HCT116 (cell line): ENCODE measurements at places on chromosomes 12 and 14. TPM values are rescaled to one million over a fixed set of nuclear protein-coding genes. Genes with fewer than 3 reads are reported as not detected.

- no peak overlapping the region for H3K27ac ChIP-seq
- no peak overlapping the region for H3K4me3 ChIP-seq
- H3K27me3 ChIP-seq, result no peaks in the 10 kb centered on the region
- H3K4me1 ChIP-seq, result no peaks in the 10 kb centered on the region
- DNase-seq, result no peak
- H3K36me3 ChIP-seq, result no peaks in the 10 kb centered on the region
Measured at GRCh38 chr14:54148251-54148650, 191.6 kb upstream of the BMP4 start.

GRCh38 chr14:54877015-54877702, 25.5 kb downstream of the GCH1 start:
- no peak overlapping the region for H3K27ac ChIP-seq
- H3K4me3 ChIP-seq, result no peak overlapping the region
- no peaks in the 10 kb centered on the region; the same call in 1 of the 2 replicates for H3K4me1 ChIP-seq

DNA sequence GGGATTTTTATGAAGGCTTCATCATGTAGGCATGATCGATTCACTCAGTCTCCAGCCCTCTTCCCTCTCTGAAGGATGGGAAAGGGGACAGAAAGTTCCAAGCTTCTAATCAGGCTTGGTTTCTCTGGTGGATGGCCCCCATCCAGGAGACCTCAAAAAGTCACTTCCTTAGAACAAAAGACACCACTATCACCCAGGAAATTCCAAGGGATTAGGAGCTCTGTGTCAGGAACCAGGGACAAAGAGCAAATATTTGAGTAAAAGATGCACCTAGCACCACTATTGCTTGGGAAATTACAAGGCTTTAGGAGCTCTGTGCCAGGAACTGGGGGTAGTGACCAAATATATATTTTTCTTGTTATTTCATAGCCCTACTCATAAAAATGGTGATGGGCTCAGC, 33.6 kb upstream of the TMX1 start:
- no peak for DNase-seq
- no peak overlapping the region for H3K4me3 ChIP-seq
- no peak overlapping the region for H3K27ac ChIP-seq
- H3K27me3 ChIP-seq, result no peaks in the 10 kb centered on the region

Gene BHLHE41
- total RNA-seq, result 4.7 TPM

Gene TAMALIN
- 1.1 TPM for total RNA-seq

Gene COL2A1
- total RNA-seq, result 0.22 TPM
